ENCODE measurements at places on chromosomes 1 and 21. TPM values are rescaled to one million over a fixed set of nuclear protein-coding genes. Genes with fewer than 3 reads are reported as not detected.

Gene RAB7B
- polyA plus RNA-seq = 5.4 TPM

Gene AGT
- 191 TPM for polyA plus RNA-seq

Gene CLDN17
- polyA plus RNA-seq = not detected

Gene SPRR5
- polyA plus RNA-seq = not detected

Gene KRTAP7-1
- polyA plus RNA-seq = not detected

Gene MGST3
- polyA plus RNA-seq = 148 TPM

Gene TRPM2
- 2.2 TPM for polyA plus RNA-seq

Gene SGIP1
- 15.2 TPM for polyA plus RNA-seq

Gene ATP1A4
- 0.27 TPM for polyA plus RNA-seq

Gene TFF2
- 0.12 TPM for polyA plus RNA-seq

DNA sequence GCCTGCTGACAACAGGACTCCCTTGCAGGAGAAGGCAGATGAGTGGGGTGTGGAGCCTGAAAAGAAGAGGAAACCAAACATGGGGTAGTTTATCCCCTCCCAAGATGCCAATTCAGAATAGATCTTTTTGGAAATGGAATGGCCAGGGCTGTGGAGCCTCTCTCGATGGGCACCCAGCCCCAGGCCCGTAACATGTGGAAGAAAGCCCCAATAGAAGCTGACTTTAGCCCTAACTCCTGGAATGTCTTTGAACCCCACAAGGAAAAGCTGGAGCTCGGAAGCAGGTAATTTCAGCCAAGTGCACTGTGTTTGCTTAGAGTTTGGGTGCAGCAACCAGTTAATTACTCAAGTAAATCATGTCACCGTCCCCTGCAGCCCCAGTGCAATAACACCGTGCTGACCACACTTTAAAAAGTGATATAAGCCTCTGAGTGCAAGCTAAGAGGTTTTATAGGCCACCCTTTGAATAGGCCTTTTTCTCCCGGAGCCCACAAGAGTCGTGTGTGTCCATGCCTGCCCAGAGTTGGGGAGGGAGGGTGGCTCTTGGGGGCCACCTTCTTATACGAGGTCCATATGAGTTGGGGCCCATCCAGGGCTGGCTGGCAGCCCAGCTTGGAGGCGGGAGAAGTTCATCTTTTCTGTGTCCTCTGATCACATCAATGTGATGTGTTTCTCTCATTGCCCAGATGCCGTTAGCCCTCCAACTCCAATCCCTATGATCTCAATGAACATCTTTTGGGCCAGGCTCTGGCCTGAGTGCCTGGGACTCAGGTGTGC, 153.2 kb downstream of the TRABD2B start:
- no peak for DNase-seq

DNA sequence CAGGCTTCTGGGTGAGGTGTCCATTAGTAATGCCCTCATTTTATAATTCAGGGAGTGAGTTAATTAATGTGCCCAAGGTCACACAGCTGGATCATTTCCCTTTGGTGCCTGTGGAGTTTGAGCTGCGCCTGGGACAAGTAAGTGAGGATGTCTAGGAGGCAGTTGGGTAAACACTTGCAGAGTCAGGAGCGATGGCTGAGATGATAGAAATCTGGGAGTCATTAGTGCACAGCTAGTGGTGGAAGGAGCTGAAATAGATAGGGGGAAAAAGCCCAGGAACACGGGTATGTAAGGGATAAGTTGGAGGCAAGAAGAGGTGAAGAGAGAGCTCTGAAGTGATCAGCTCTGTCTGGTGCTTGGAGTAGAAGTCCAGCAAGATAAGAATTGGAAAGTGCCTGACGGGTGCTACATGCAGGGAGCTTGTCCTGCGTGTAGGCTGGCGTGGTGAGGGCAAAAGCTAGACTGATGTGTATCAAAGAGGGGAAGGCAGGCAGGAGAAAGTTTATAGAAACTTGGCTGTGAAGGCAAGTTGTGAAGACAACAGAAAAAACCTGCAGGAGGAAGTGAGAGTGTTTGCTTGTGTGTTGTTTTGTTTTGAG, 1.7 kb upstream of the SCAF4 start:
- DNase-seq = no peak

- DNase-seq = no peak
Measured at GRCh38 chr1:20903437-20903836, 116.3 kb upstream of the HP1BP3 start.

DNA sequence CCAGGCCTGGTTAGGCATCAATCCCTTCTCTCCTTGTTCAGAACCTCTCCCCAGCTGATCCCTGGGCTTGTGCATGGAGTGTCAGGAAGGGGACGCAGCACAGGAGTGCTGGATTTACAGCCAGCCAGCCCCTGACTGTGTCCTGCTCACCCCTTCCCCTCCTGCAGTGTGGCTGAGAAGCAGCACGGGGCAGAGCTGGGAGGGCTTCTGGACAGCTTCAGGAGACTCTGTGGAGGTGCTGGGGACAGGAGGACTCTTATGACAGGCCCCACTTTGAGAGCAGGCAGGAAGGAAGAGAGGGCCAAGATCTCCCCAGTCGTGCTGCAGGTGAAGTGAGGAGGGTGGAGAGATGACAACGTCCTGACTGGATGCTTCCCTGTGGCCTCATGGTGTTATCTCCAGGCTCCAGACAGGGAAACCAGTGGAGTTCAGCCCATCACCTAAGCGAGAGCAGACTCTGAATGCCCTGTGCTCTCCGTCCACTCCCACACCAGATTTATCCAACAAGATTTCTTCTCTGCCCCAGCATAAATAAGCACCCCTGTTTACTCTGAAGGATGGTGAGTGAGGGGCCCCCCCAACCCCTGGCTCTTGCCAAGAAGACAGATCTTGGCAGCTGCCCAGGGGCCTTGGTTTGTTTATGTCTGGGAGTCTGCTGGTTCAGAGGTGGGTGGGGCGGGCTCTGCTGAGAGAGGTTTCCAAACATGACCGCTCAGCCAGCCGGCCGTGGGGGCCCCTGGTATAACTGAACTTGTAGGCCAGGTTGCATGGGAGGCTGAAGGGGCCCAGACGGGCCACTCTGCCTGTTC, 21.3 kb downstream of the TMCC2 start:
- DNase-seq = no peak

DNA sequence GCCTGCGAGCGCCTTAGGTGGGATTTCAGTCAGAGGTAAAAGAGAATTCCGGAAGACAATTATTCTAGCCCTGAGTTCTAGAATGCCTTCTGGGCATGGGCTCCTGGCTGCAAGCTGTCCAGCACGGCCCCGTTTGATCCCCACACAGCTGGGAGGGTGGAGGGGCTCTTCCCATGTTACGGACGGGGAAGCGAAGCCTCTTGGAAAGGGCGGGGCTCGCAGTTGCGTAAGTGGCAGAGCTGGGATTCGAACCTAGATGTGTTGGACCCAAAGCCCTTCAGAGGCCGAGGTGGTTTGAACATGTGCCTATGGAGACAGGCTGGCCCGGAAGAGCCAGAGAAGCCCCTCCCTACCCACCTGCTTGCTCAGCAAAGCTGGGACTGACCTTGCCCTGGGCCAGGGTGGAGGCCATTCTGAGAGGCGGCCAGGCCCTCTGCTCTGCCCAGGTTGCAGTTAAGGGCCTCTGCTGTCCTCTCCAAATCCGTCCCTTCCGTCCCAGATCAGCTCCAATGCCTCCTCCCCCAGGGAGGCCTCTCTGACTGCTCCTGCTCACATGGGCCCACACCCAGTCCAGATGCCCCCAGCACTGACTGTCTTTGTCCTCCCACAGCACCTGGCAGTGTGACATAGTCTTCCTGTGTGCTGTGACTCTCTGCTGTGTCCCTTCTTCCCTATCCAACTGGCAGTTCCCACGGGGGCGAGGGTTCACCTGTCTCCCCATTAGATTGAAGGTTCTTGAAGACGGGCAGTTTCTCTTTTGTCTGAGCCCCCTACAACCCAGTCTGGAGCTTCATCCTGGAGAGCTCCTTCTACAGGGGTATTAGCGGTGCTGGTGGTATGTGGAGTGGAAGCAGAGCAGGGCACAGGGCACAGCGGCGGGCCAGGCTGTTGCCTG, 1.2 kb upstream of the HSPB7 start:
- no peak for DNase-seq

- no peak for DNase-seq
Measured at GRCh38 chr1:85133565-85134159, 67.2 kb downstream of the SYDE2 start.

- DNase-seq = no peak
Measured at GRCh38 chr1:88877382-88877825, 14.0 kb downstream of the GTF2B start.

DNA sequence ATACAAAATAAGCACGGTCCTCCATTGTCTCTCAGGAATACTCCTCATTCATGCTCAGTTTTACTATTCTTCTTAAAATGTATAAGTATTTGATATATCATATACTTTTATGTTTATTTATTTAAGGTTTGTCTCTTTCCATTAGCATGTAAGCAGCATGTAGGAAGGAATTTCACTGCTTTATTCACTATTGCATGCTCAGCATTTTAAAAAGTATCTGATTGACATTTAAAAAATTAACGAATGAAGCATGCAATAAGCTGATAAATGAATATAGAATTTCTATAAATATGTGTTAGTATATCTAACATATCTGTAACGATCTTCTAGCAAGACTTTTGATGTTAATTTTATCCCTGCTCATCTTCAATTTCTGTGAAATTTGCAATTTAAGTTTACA, 402.7 kb upstream of the BRINP3 start:
- DNase-seq = no peak

GRCh38 chr1:152533327-152533938, 19.2 kb downstream of the CRCT1 start:
- peak; percentile 14 for DNase-seq

DNA sequence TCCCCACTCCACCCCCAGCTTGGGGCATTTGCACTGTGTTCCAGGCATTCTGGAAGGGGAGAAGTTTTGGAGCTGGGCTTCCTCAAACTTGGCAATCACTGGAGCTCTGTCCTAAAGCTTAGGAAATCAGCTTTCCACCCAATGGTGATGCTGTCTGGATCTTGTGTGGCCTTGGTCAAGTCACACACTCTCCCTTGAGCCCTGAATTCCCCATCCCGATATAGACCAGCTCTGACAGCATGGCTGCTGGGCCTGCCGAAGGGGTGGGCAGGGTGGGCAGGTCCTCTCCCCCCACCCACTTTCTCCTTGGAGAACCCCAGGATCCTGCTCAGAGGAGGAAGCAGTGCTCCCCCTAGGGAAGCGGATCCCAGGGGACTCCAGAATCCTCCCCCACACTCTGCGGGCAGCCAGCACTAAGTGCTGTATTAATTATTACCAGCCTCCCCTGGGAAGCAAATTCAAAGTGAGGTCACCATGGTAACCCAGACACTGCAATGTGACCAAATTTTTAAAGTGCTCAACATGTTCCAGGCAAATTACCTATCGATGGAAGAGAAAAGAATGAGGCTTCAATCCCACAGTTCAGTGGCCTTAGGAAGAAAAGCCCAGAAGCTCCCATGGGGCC, 21.3 kb upstream of the LDLRAP1 start:
- no peak for DNase-seq

GRCh38 chr1:32345289-32345827, 9.3 kb upstream of the MARCKSL1 start:
- DNase-seq = peak; percentile 62

- DNase-seq = no peak
Measured at GRCh38 chr1:61084491-61085031, 2.2 kb downstream of the NFIA start.

DNA sequence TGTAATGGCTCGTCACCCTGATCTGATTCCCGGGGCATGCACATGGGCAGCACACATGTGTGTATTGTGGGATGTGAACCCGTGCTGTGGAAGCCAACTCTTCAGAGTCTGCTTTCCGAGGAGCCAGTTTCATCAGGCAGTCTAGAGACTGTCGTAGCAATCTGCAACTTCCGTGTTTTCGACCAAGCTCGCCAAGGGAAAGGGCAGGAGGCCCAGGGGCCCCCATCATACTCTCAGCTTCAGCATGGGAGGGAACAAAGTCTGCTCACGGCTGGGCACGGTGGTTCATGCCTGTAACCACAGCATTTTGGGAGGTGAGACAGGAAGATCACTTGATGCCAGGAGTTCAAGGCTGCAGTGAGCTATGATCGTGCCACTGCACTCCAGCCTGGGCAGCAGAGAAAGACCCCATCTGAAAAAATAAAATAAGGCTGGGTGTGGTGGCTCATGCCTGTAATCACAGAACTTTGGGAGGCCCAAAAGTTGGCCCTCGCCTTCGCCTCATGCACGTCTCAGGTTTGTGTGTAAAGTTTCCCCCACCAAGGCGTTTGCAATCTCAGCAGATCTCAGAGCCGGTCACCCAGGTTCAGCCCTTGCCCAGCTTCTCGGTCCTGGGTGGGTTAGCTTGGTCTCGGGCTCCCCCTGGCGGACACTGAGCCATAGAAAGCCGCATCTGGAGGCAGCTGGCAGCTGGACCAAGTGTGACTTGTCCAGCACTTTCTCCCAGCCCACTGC, 48.5 kb upstream of the SLC25A33 start:
- peak; percentile 82 for DNase-seq

- no peak for DNase-seq
Measured at GRCh38 chr21:24200052-24200451, 1407.2 kb downstream of the MRPL39 start.

DNA sequence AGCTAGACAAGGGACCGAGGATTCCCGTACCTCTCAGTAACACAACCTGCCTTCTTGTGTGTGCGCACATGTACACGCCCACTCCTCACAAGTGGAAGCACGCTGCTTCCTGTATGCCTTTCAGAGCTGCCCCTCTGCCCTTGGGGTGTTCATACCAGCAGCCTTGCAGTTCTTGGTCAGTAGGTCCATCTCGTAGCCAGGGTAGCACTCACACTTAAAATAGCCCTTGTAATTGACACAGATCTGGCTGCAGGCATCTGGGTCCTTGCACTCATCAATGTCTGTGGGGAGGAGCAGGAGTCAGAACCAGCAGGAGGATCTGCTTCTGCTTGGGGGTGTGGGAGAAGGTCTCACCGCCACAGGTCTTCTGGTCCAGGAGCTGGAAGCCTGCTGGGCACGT, 32.6 kb upstream of the MAGOH start:
- no peak for DNase-seq

- no peak for DNase-seq
Measured at GRCh38 chr1:40769815-40770214, 13.8 kb upstream of the KCNQ4 start.

- DNase-seq = no peak
Measured at GRCh38 chr1:179178183-179178582, 51.3 kb downstream of the ABL2 start.

DNA sequence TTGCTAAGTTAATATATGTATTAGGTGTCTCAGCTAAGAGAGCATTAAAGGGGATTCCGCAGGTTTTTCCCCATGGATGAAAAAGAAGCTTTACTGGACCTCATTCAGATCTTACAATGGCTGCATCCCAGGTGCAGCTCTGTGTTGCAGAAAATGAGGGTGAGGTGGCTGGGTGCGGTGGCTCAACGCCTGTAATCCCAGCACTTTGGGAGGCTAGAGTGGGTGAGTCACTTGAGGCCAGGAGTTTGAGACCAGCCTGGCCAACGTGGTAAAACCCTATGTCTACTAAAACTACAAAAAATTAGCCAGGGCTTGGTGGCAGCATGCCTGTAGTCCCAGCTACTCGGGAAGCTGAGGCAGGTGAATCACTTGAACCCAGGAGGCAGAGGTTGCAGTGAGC, 58.5 kb upstream of the MORC3 start:
- no peak for DNase-seq

GRCh38 chr1:115135681-115136080, 46.4 kb upstream of the TSPAN2 start:
- DNase-seq = no peak
